PC-3 (cell line): ENCODE measurements at places on chromosomes 3 and 15. TPM values are rescaled to one million over a fixed set of nuclear protein-coding genes. Genes with fewer than 3 reads are reported as not detected.

Gene ADAMTS17
- total RNA-seq, result 5.5 and 6.9 TPM in 2 replicates

Gene HCN4
- total RNA-seq, result not detected in 2 replicates

Gene THOC7
- total RNA-seq, result 26.7 and 41.8 TPM in 2 replicates

Gene RBP2
- not detected in 2 replicates for total RNA-seq

Gene OCA2
- total RNA-seq, result not detected in 2 replicates

Gene ALDH1A3
- 5,398 and 6,043 TPM in 2 replicates for total RNA-seq

Gene ISLR2
- 0.22 TPM in 1 of 2 replicates, not detected in the other for total RNA-seq

Gene CFAP44
- 7.2 and 9.0 TPM in 2 replicates for total RNA-seq

Gene TNK2
- 43.7 and 49.3 TPM in 2 replicates for total RNA-seq

Gene PTH1R
- not detected in 2 replicates for total RNA-seq

Gene IL17RB
- 2.3 TPM in 2 replicates for total RNA-seq

Gene SLC12A8
- 11.0 and 11.7 TPM in 2 replicates for total RNA-seq

Gene LCTL
- total RNA-seq, result not detected in 2 replicates

Gene GALK2
- 27.2 and 34.6 TPM in 2 replicates for total RNA-seq

Gene MAP6D1
- 12.4 and 12.6 TPM in 2 replicates for total RNA-seq

Gene ROPN1
- not detected in 2 replicates for total RNA-seq

Gene C3orf85
- total RNA-seq, result not detected in 2 replicates

Gene NPAP1
- total RNA-seq, result not detected in 2 replicates

Gene FOXB1
- not detected in 2 replicates for total RNA-seq

Gene MKRN3
- total RNA-seq, result 0.18 and 1.8 TPM in 2 replicates

Gene ADAMTSL3
- total RNA-seq, result 7.9 and 10.9 TPM in 2 replicates

Gene SAMMSON
- total RNA-seq, result not detected in 2 replicates

Gene TRA2B
- 279 and 287 TPM in 2 replicates for total RNA-seq

Gene RAD51
- total RNA-seq, result 17.3 and 21.9 TPM in 2 replicates

Gene ESYT3
- 1.6 TPM in 2 replicates for total RNA-seq

Gene ZDHHC19
- not detected in 2 replicates for total RNA-seq

Gene PIERCE2
- total RNA-seq, result 0.63 and 3.1 TPM in 2 replicates

Gene DUOXA1
- total RNA-seq, result 1.3 TPM in 1 of 2 replicates, not detected in the other

Gene STAC
- 4.4 and 6.7 TPM in 2 replicates for total RNA-seq
